ENCODE measurements at places on chromosomes 12 and 14.

DNA sequence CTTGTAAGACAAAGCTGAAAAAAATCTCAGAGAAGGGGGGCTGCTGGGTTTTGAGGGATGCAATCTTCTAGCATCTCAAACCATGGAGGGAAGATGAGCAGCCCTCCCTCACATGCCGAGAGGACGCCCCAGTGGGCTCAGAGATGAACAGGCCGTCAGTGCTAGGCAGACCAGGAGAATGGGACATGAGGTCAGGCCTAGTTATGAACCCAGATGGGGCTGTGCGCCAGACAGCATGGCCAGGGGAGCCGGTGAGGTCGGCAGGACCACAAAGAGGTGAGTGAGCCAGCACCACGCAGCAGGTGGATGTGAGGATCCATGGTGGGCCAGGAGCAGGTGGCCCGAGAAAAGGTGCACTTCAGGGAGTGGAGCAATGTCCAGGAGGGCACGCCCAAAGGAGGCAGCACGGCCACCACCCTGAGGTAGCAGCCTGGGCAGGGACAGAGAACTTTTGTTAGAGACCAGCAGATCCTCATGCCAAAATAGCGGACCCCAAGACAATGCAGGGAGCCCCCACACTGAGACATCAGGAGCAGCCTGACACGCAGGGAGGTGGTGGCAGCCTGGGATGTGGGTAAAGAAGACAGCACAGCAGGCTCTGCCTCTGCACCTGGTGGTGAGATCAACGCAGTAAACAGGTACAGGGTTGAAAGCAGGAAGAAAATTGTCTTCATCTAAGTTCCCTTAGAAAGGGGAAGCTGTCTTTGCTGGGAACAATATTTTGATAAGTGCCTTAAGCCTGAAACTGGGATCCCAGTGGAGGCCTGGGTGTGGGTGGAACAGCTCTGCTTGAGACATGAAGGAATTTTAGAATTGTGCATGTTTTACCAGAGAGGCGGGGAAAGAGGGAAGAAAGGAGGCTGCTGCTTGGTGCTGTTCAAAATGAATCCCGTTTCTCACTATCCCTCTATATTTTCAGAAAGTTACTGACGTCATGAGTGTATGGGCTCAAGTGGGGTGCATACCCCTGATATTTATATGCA lies 17.8 kb upstream of the MCRS1 start:
- DNase-seq = no peak

DNA sequence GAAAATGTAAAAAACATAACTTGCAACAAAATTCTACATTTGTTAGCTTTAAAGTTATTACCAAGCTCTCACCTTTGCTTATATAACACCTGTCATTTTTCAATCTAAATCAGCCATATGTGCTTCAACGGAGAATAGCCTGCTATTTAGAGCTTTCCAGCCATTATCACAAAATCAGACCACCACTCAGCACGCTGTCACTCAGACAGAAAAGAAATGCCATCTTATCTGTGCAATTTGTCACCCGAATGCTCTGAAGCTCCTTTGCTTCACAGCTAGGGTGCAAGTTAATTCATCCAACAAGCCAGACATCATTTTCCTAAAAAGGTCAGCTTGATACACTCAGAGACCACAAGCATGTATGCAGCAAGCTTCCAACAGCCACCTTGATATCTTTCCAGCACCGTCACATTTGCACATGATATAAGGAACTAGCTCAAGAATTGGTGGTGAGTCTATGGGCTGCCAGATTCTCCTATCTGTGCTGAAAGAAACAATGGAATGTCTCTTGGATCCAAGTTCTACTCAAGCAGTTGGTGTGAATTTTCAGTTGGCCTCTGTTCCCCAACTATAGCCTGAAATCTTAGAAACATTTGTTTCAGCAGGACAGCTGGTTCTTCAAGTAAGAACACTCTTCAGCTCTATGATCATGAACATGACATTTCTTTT lies 20.0 kb upstream of the IFNG-AS1 start:
- DNase-seq = no peak

- no peak for DNase-seq
Measured at GRCh38 chr14:99938896-99939295, 126.3 kb upstream of the EVL start.

- no peak for DNase-seq
Measured at GRCh38 chr12:94561943-94562411, 88.4 kb downstream of the TMCC3 start.

GRCh38 chr12:93638095-93638494 lies 39.1 kb upstream of the CRADD start:
- no peak for DNase-seq

DNA sequence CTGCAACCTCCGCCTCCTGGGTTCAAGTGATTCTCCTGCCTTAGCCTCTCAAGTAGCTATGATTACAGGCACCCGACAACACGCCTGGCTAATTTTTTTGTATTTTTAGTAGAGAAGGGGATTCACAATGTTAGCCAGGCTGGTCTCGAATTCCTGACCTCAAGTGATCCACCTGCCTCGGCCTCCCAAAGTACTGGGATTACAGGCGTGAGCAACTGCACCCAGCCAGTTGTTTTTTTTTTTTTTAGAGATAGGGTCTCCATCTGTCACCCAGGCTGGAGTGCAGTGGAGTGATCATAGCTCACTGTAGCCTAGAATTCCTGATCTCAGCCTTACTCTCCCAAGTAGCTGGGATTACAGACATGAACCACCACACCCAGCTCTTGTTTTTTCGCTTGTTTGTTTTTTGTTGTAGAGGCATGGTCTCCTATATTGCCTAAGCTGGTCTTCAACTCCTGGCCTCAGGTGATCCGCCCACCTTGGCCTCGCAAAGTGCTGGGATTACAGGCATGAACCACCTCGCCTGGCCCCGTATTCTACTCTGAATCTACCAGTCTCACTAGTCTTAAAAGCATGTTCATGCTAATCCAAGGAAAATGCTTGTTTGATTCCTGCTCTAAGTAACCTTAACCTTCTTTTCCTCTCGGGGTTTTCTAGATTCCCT lies 31.7 kb upstream of the STRN3 start:
- DNase-seq = no peak

DNA sequence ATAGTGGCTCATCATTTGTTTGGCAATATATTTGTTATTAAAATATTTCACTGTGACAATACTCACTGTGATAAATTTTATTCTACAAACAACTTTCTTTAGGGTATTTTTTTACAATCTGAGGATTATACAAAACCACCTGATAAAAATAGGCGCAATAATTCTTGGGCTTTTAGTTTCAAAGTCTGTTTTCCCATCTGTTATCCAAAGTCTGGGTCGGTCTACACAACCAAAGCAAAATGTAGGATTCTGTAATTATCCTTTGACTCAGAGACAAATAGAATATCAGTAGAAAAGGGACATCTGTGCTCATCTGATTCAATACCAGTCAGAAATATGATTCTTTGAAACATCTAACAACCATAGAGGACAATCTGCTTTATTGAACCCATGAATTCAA lies 271.8 kb upstream of the AMIGO2 start:
- DNase-seq = no peak

DNA sequence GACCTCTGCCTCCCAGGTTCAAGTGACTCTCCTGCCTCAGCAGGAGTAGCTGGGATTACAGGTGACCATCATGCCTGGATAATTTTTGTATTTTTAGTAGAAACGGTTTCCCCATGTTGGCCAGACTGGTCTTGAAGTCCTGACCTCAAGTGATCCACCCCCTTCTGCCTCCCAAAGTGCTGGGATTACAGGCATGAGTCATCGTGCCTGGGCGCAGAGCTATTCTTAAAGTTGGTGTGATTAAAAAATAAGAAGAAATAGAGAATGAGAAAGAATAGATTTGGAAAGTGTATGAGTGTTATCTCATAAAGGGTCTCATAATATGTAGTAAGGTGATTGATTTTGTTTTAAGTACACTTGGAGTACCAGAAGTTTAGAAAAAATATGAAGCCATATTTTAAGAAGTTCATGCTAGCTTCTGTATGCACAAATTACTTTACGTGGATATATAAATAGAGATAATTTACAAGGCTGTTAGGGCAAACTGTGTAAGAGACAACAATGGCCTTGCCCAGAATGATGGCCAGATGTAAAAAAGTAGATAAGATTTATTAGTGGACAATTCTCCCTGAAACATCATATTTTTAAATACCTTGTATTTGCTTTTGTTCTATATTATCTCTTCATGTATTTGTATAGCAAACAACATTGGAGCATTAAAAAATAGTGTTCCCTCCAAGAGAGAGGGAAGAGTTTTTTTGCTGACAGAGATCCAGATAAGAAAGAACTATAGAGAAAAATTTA lies 1108.5 kb downstream of the SLC16A7 start:
- no peak for DNase-seq

DNA sequence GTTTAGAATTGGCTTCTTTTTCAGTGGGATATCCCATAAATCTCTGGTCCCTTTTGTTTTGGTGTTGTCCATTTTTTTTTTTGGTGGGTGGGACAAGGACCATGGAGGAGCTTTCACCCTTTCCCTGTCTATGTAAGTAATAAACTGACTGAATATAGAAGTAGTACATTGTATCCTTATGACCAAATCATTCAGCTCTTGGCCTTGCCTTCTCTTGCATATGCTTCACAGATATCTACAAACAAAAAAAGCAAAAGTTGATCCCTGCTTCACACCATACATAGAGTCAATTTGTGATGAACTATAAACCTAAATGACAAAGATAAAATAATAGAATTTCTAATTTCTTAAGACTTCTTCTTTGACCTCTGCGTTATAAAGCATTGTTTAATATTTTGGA lies 59.8 kb downstream of the SIX1 start:
- DNase-seq = no peak

GRCh38 chr14:57987596-57988300 lies 121.9 kb upstream of the SLC35F4 start:
- DNase-seq = no peak

DNA sequence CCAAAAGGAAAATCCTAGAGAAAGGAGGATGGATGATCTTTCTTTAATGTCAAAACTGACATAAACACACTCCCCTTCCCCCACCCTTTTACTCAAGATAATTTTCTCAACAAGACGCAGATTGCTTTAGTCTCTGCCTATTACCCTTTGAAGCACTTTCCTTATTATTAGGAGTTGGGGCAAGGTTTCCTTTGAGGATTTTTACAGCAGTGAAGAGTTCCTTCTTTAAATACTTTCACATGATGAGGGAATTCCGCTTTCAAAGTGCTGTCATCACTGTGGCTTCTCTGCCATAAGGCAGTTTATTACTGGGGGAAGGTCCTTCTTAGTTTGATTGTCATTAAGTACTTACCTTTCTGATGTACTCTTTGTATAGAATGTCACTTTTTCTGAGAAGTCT lies 172.1 kb downstream of the MSRB3 start:
- DNase-seq = no peak

DNA sequence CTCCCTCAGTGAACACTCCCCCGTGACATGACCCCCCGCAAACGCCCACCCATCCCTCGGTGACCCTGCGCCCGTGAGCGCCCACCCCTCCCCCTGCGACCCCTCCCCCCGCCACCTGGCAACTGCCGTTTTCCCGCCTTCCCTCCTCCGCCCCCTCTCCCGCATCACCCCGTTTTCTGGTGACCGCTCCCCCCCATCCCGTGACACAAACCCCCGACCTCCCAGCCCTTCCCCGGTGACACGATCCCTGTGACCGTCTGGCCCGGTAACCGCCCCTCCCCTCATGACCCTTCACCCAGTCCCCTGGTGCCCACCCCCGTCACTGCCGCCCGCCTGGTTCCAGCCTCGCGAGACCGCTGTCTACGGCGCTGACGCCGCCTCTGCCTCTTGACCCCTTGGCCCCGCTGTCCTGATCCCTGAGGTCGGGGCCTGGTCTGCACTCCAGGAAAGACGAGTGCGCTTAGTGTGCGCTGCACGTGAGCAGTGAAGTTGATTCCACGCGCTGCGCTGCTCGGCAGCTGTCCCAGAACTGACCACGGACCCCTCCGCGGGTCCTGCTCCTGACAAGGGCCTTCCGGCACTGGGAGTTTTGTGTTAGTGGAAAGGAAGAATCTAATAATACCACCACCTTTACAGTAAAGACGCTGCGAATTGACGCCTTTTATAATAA lies 59.4 kb downstream of the DDX51 start:
- DNase-seq = no peak

DNA sequence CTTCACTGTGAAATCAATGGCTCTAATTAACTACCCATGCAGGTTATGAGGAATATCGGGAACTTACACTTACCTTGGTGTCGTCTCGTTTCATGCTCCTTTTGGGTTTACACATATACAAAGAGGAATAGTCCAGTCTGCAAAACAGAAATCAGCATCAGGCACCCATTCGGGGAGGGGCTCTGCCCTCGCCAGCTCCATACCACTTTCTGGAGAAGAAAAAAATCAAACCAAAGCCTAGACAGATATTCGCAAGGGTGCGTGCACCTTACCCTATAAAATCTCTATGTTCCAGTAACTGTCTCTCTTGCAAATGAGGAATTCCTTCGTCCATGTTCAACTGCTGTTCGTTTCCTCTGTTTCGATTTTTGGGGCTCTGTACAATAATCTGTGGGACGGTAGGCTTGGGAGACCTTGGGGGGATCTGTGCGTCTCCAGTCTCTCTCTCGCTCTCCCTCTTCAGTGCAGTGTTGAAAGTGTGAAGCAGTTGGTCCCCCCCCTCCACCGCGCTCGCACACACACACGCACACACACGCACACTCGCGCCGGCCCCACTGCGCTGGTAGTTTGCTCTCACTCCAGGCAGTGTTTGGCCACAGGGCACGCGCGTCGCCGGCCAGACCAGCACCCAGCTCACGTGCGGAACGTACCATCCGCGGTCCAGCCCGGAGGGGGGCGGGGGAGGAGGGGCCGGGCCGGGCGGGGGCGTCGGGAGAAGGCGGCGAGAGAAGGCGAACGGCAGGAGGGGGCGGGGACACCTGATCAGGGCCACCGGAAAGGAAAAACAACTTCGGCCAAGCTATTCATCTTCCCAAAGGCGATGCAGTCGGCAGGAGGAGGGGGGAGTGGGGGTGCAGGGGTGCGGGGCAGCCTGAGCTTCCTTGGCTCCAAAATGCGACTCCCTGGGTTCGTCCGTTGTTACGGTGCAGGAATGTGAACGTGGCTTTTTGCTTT lies at the start of gene BHLHE41:
Gene BHLHE41 (minus strand): TSS at position 592 of the 954 bp plus-strand sequence. CDS start 258 bp downstream, at position 334.
- DNase-seq = no peak

DNA sequence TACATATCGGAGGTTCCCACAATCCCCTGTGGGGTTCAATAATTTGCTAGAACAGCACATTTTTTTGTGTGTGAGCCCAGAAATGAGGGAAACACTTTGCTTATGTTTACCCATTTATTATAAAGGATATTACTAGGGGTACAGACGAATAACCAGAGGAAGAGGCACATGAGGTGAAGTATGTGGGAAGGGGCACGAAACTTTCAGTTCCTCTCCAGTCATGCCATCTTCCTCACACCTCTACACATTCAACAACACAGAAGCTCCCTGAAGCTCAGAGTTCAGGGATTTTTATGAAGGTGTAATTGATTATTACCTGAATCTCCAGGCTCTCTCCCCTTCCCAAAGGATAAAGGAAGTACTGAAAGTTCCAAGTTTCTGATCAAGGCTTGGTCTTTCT lies 30.2 kb upstream of the DYRK2 start:
- no peak for DNase-seq

- DNase-seq = no peak
Measured at GRCh38 chr14:104144911-104145825, 6.8 kb downstream of the KIF26A start.
